ENCODE measurements at places on chromosomes 5 and 9. TPM values are rescaled to one million over a fixed set of nuclear protein-coding genes. Genes with fewer than 3 reads are reported as not detected.

The PPP3R2 gene
- not detected for total RNA-seq

The PDE6A gene
- 0.03 TPM for total RNA-seq

The REEP2 gene
- 1.9 TPM for total RNA-seq

The NRARP gene
- 4.7 TPM for total RNA-seq

The SUSD3 gene
- 12.2 TPM for total RNA-seq

The BASP1 gene
- 12.5 TPM for total RNA-seq

The SLC36A2 gene
- 1.8 TPM for total RNA-seq

The NIM1K gene
- total RNA-seq: 0.60 TPM

The HAVCR2 gene
- total RNA-seq: 14.6 TPM

The RNF208 gene
- 7.0 TPM for total RNA-seq

The IRX2 gene
- total RNA-seq: 44.2 TPM

The IL13 gene
- total RNA-seq: not detected

The TEX48 gene
- total RNA-seq: not detected

The SLIT3 gene
- total RNA-seq: 54.1 TPM

- no peak overlapping the region for H3K27ac ChIP-seq
- H3K4me1 ChIP-seq: no peaks in the 10 kb centered on the region
- no peak for DNase-seq
- H3K27me3 ChIP-seq: no peaks in the 10 kb centered on the region
- no peak overlapping the region for H3K4me3 ChIP-seq
These were observed 343.0 kb downstream of the RAB3C start for GRCh38 chr5:58925627-58926540.

DNA sequence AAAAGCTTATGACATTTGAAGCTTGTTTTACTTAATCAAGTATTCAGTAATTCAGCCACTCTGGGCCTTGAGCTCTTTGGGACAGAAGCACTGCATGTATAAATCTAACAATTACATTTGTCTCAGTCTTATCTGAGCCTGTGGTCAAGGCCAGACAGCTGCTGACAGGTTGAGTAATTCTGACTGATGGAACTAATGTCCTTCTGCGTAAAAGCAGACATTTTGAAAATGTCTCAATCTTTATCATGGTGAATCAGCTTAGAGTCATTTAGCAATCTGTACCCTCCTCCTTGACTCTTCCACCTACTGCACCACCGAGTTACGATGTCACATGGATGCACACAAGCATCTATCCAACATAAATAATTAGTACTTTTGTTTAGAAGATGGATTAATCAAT is 400.0 kb downstream of the ARRDC3 start:
- H3K27ac ChIP-seq: no peak overlapping the region
- no peaks in the 10 kb centered on the region for H3K4me1 ChIP-seq
- no peak for DNase-seq
- no peaks in the 10 kb centered on the region for H3K27me3 ChIP-seq
- no peak overlapping the region for H3K4me3 ChIP-seq

GRCh38 chr5:33843579-33843978 is 48.2 kb downstream of the ADAMTS12 start:
- H3K27me3 ChIP-seq: no peaks in the 10 kb centered on the region
- no peak overlapping the region for H3K4me3 ChIP-seq
- DNase-seq: no peak
- H3K27ac ChIP-seq: no peak overlapping the region
- no peaks in the 10 kb centered on the region for H3K4me1 ChIP-seq

- H3K4me1 ChIP-seq: no peaks in the 10 kb centered on the region
- no peak overlapping the region for H3K4me3 ChIP-seq
- H3K36me3 ChIP-seq: no peaks in the 10 kb centered on the region
- no peak for DNase-seq
- H3K27ac ChIP-seq: no peak overlapping the region
These were observed 98.0 kb upstream of the PITX1 start for GRCh38 chr5:135131801-135132680.

GRCh38 chr9:27088981-27089380 is 20.0 kb upstream of the TEK start:
- H3K4me3 ChIP-seq: no peak overlapping the region
- no peak for DNase-seq
- H3K4me1 ChIP-seq: no peaks in the 10 kb centered on the region
- no peaks in the 10 kb centered on the region for H3K36me3 ChIP-seq

DNA sequence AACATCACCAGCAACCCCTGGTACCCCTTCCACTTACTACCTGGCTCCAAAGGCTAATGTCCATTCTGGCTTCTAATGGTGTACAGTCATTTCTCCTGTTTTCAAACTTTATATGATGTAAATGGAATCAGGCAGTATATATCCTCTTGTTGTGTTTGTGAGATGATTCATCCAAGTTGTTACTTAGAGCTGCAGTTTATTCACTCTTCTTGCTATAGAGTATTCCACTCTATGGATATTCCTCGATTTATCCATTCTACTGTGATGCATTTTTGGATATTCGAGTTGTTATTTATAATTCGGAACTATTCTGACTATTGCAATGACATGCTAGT is 32.4 kb downstream of the IRF1 start:
- no peak overlapping the region for H3K4me3 ChIP-seq
- peaks cover 4% of the 10 kb centered on the region for H3K4me1 ChIP-seq
- no peak for DNase-seq
- no peaks in the 10 kb centered on the region for H3K27me3 ChIP-seq

DNA sequence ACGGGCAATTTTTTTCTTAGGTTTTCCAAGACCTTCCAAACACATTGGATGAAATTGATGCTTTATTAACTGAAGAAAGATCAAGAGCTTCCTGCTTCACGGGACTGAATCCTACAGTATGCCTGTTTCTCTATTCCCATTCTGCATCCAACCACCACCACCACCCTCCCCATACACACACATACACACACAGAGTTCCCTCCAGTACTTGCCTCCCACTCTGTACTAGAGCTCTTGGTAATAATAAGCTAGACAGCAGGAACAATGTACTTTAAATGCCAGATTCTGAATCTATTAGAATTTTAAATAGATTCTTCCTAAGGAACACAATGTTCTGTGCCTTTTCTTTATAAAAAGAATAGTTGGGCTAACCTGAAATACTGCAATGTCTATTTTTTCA is 67.4 kb downstream of the KLF9 start:
- no peak for DNase-seq
- peaks cover 2% of the 10 kb centered on the region for H3K36me3 ChIP-seq
- no peaks in the 10 kb centered on the region for H3K4me1 ChIP-seq
- no peak overlapping the region for H3K4me3 ChIP-seq

DNA sequence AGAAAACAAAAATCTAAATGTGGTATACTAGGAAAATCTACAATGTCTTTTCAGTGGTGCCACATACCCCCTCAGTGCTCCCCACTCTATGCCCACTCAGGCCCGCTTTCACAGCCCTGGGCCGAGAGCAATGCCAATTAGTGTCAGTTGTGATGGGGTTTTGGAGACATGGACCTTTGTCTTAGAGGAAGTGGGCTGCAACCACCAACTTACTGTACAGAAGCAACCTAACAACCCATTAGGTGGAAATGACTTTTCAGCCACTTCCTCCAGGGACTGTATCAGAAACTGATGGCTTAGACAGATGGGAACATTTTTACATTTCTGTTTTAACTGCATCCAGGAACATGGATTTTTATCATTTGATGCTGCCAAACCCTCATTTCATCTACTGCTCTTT is 268.0 kb downstream of the BNC2 start:
- no peak overlapping the region for H3K27ac ChIP-seq
- no peak for DNase-seq
- no peak overlapping the region for H3K4me3 ChIP-seq
- no peaks in the 10 kb centered on the region for H3K27me3 ChIP-seq
- no peaks in the 10 kb centered on the region for H3K36me3 ChIP-seq

GRCh38 chr5:126055348-126055729 is 367.9 kb upstream of the GRAMD2B start:
- H3K4me3 ChIP-seq: no peak overlapping the region
- H3K4me1 ChIP-seq: peaks cover 8% of the 10 kb centered on the region
- no peaks in the 10 kb centered on the region for H3K27me3 ChIP-seq
- no peak overlapping the region for H3K27ac ChIP-seq

- peak; percentile 61 for DNase-seq
- H3K27ac ChIP-seq: no peak overlapping the region
- no peaks in the 10 kb centered on the region for H3K4me1 ChIP-seq
- H3K4me3 ChIP-seq: no peak overlapping the region
- no peaks in the 10 kb centered on the region for H3K27me3 ChIP-seq
These were observed 31.4 kb upstream of the ANKRD55 start for GRCh38 chr5:56264417-56265025.

DNA sequence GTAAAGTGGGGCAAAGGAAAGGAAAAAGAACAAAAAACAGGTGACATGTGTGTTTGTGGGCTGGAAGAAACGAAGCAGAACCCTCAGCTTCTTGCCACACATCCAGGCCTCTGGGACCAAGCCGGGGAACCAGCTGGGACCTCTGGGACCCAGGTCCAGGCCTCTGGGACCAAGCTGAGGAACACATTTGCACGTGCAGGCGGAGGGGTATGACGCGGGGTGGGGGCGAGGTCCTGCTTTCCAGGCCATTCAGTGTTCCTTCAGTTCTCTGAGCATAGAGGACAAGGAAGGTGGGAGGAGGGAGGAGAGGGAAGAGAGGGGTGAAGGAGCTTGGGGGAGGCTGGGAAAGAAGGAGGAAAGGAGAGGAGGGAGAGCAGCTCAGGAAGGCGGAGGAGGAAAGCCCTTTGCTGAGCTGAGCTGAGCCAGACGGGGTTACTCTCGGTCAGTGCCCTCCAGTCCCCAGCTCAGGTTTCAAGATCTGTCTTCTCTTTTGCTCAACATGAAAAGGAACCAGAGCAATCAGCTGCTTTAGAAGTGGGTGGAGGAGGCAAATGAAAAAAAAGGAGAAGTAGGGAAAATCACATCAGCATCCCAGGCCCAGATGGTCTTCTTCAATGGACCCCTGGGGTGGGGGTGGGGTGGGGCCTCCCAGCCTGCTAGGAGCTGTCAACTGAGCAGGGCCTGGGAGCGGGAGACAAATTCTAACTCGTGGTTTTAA is 59.1 kb downstream of the ABCA1 start:
- peaks cover 26% of the 10 kb centered on the region for H3K4me1 ChIP-seq
- no peaks in the 10 kb centered on the region for H3K27me3 ChIP-seq
- H3K4me3 ChIP-seq: no peak overlapping the region
- peak overlapping the region; percentile 75 for H3K27ac ChIP-seq

- DNase-seq: no peak
- H3K27ac ChIP-seq: no peak overlapping the region
- no peaks in the 10 kb centered on the region for H3K36me3 ChIP-seq
- H3K4me1 ChIP-seq: no peaks in the 10 kb centered on the region
- no peak overlapping the region for H3K4me3 ChIP-seq
These were observed 11.6 kb upstream of the RETREG1 start for GRCh38 chr5:16628376-16628775.

GRCh38 chr5:31736127-31736526 is 97.2 kb downstream of the PDZD2 start:
- no peaks in the 10 kb centered on the region for H3K4me1 ChIP-seq
- no peak for DNase-seq
- no peak overlapping the region for H3K4me3 ChIP-seq

- no peak overlapping the region for H3K27ac ChIP-seq
- H3K4me3 ChIP-seq: no peak overlapping the region
- H3K36me3 ChIP-seq: no peaks in the 10 kb centered on the region
- H3K27me3 ChIP-seq: no peaks in the 10 kb centered on the region
- no peaks in the 10 kb centered on the region for H3K4me1 ChIP-seq
These were observed 367.0 kb upstream of the DAP start for GRCh38 chr5:11128021-11128420.

- DNase-seq: no peak
- H3K4me1 ChIP-seq: no peaks in the 10 kb centered on the region
- H3K36me3 ChIP-seq: peaks cover 36% of the 10 kb centered on the region
- H3K27me3 ChIP-seq: no peaks in the 10 kb centered on the region
These were observed 34.4 kb downstream of the P4HA2 start for GRCh38 chr5:132193165-132193694.

GRCh38 chr9:93319992-93320500 is 131.4 kb upstream of the FAM120A start:
- no peaks in the 10 kb centered on the region for H3K4me1 ChIP-seq
- no peak overlapping the region for H3K4me3 ChIP-seq
- H3K36me3 ChIP-seq: no peaks in the 10 kb centered on the region

- no peaks in the 10 kb centered on the region for H3K36me3 ChIP-seq
- H3K4me1 ChIP-seq: no peaks in the 10 kb centered on the region
- DNase-seq: no peak
- no peak overlapping the region for H3K4me3 ChIP-seq
- H3K27me3 ChIP-seq: no peaks in the 10 kb centered on the region
These were observed 43.7 kb downstream of the PLPPR1 start for GRCh38 chr9:101072259-101072658.

GRCh38 chr9:76394960-76395252 is 680 bp upstream of the RFK start:
- no peaks in the 10 kb centered on the region for H3K36me3 ChIP-seq
- peaks cover 4% of the 10 kb centered on the region for H3K4me1 ChIP-seq
- no peak for DNase-seq
- no peaks in the 10 kb centered on the region for H3K27me3 ChIP-seq

- no peak overlapping the region for H3K27ac ChIP-seq
- H3K4me1 ChIP-seq: no peaks in the 10 kb centered on the region
- no peak for DNase-seq
- no peaks in the 10 kb centered on the region for H3K36me3 ChIP-seq
- H3K4me3 ChIP-seq: no peak overlapping the region
These were observed 197.9 kb downstream of the CFAP90 start for GRCh38 chr5:7653046-7653445.

GRCh38 chr9:4298255-4299004 is 1.4 kb downstream of the GLIS3 start:
- peaks cover 15% of the 10 kb centered on the region for H3K4me1 ChIP-seq
- peak overlapping the region; percentile 96 for H3K4me3 ChIP-seq
- no peaks in the 10 kb centered on the region for H3K36me3 ChIP-seq
- H3K27ac ChIP-seq: peak overlapping the region; percentile 95

DNA sequence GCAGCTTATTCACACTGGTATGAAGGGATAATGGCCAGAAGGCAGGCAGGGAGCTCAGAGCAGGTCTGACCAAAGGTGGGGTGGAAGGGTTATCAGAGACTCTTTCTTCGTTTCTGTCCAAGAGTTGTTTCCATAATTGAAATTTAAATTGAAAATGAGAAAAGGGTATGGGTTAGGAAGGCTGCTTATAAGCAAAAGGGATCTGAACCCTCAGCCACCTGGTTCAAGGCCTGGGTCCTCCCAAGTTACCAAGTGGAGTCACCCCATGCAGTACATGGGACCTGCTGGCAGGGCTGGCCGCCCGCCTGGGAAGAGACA is 17.8 kb downstream of the EEIG1 start:
- no peak for DNase-seq
- no peaks in the 10 kb centered on the region for H3K27me3 ChIP-seq
- peaks cover 56% of the 10 kb centered on the region for H3K4me1 ChIP-seq
- H3K27ac ChIP-seq: peak overlapping the region; percentile 71

Measured in kidney (tissue), 22 donors.